ENCODE measurements at places on chromosomes 5 and 9.

GRCh38 chr5:78562714-78563330 lies 85.8 kb downstream of the LHFPL2 start:
- no peak for DNase-seq

- DNase-seq = no peak
These were observed 108.8 kb upstream of the CD180 start for GRCh38 chr5:67305401-67305800.

GRCh38 chr9:137150617-137151457 lies 11.9 kb downstream of the GRIN1 start:
- peak; percentile 40 for DNase-seq

DNA sequence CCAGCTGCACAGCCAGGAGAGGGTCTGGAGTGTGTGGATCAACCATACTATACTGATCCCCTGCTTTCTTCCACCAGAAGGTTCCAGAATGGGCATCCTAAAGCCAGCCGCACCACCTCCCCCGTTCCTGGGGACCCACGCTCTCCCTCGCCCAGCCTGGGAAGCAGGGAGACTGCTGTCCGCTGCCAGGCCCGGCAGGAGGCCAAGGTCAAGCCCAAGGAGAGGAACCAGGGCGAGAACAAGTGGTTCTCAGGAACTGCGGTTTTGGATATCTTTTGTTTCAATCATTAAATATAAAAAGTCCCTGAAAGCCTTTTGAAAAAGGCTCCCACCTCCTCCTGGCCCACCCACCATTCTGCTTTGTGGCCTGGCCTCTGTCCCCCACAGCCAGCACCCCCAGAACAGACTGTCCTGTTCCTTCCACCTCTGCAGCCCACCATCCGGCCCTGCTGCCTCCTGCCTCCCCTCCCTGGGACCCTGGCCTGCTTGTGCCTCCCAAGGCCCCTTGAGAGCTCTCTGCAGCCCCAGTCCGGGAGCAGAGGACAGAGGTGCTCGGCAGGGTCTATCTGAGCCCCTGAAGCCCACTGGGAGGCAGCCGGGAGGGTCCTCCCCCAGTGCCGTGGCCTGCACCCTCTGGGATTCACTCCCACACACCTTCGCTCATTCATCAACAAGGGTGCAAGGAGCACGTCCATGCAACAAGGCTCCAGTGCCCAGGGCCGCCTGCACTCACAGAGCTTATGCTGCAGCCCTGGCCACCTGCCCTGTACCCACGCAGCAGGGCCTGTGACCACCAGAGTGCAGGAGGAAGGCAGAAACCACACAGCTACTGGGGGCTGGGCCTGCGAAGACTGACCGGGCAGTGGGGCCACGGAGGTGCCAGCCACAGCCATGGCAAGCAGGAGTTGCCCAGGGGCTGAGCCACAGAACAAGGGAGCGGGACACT lies 614 bp upstream of the LCN6 start:
- DNase-seq = no peak

DNA sequence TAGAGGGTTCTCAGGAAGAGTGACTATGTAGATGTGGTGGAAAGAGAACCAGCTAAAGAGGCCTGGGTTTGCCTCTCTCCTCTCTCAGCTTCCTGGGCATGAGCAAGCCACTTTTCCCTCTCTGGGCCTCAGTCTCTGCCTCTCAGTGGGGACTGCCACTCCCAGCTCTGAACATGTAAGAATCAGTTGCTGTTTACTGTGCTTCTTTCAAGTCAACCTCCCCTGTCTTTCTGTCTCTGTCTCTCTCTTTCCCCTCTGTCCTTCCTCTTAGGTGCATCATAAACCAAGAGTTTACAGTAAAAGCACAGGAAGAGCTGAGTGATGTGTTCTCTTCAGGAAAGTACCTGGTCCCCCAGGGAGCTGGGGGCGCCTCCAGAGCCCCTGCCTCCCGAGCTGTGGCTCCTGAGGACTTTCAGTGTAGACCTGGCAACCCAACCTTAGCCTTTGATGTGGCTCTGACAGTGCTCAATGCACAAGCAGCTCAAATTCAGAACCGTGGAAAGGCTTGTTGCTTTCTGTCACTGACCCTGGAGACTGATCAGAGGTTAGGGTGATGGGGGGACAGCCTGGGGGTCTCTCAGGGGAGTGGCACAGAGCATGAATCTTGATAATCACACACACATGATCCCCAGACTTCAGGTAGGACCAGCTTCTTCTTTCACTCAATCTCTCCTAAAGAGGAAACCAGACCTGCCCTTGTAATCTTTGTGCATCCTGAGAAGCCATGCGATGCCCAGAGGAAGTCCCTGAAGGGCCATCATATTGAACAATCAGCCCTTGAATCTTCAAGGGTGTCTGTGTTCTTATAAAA lies 59.4 kb upstream of the TNFSF8 start:
- no peak for DNase-seq

DNA sequence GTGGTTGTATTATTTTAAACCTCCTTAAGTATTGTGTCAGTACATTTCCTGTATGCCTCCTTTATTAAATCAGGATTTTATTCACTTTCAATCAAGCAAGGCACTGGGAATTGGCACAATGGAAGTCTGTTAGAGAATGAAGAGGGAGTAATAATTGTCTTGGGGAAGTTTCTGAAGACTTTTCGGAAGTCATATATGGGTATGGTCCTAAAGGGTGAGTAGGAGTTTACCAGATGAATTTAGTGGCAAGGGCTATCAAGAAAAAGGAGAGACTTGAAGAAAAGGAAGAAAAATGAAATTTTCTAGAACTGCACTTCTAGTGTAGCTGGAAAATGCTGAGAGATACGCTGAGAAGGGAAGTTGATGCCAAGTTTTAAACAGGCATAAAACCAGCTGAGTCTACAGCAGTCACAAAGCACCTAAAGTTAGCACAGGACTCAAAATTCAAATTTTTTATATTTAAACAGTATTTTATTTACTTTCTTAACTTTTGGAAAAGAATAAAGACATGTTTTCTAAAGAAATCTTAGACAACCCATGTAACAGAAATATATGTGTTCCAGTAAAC lies 184.9 kb downstream of the SMC2 start:
- DNase-seq = no peak

GRCh38 chr5:41840251-41840650 lies 30.0 kb downstream of the OXCT1 start:
- no peak for DNase-seq

GRCh38 chr5:148290271-148291195 lies 21.7 kb upstream of the SPINK7 start:
- DNase-seq = peak; percentile 25

DNA sequence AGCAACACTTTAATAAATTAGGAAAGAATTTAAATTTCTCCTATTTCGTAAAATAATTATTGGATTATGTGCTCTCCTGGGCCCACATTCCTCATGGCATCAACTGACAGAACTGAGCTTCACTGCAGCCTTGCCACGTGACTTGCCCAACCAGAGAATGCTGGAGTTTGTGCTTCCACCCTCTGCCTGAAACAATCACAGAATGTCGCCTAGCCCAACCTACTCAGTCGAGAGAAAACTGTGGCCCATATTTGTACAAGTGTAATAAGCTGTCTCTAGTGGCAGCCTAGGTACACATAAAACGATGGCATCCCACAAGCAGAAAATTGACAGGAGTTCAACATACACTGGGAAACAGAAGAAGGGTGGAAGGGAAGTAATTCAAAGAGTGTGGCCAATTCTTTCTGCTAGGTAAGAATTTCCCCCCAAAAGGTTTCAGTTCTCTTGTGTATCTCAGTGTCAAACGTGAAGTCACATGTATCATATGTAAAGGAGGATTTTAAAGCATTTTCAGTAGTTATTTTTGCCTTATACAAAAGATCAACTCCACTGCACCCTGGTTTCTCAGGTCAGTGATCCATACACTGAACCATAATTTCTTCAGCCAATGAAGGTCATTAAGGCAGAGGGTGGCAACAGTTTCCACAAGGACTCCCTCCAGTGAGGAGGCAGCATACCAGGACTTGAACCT lies 41.7 kb downstream of the ZNF608 start:
- no peak for DNase-seq

DNA sequence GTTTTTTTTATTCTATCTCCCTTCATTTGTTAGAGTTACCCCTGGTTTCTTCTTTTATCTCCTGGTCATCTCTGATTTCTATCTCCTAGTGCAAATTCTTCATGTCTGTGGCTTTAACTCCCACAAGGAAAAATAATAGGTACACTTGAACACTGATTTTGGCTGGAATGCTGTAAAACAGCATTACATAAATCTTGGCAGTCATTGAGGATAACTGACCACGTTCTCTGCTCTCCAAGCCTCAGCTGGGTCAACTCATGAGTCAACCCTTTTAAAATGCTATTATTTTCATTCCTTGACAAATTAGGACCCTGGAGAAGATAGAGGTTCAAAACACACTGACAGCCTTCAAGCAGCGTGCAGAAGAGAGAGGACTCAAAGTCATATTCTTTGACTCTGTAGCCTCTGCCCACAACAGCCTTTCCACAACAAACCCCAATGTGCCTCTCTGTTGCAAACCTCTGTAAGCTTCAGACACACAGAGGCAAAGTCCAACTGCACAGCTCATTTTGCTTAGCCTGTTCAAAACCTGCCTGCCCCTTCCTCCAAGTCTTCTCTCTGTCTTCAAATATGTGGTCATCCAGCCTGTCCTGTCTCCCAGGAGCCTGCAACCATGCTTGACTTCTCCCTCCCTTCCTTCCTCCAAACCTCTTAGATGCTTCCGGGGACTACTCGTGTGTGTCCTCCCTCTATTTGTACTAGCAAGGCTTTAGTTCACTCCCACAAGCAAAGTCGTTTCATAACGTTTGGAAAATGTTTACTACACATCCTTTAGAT lies 398.4 kb downstream of the MED10 start:
- no peak for DNase-seq

DNA sequence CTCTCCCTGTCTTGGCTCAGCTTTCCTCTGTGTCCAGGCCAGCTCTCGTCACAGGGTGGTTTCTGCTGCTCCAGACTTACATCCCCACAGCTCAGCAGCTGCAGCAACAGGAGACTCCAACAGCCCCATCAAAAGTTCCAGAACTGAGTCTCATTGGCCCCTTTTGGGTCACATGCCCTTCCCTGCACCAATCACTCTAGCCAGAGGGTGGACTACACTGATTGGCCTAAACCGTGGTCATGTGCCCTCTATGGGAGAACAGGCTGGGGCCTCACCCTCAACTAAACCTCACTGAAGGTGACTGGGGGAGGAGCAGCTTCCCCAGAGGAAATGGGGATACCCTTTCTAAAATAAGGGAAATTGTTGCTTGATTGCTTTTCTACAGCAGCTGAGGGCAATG lies 44.4 kb upstream of the CPLX2 start:
- no peak for DNase-seq

- DNase-seq = no peak
These were observed 284.5 kb downstream of the SH3GL2 start for GRCh38 chr9:17863213-17863883.

GRCh38 chr5:63128018-63128417 lies 549.4 kb downstream of the LRRC70 start:
- no peak for DNase-seq

DNA sequence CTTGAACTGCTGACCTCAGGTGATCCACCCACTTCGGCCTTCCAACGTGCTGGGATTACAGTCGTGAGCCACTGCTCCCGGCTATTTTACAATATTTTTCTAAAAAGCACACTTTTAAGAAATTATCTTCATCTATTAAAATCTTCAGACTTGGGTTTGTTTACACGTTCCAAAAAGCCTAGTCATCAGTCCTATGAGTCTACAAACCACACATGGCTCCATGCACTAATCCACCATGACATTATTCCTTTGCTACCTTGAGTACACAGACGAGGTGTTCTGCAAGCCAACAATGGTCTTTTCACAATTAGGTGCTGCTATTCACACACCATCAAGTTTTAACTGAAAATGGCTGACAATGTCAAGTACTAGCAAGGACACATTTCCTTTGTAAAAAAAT lies 41.0 kb downstream of the TRPM6 start:
- DNase-seq = no peak
